ENCODE measurements at places on chromosomes 4 and X. TPM values are rescaled to one million over a fixed set of nuclear protein-coding genes. Genes with fewer than 3 reads are reported as not detected.

- DNase-seq = no peak
Measured at GRCh38 chrX:154307202-154307601, 11.6 kb downstream of the TKTL1 start.

DNA sequence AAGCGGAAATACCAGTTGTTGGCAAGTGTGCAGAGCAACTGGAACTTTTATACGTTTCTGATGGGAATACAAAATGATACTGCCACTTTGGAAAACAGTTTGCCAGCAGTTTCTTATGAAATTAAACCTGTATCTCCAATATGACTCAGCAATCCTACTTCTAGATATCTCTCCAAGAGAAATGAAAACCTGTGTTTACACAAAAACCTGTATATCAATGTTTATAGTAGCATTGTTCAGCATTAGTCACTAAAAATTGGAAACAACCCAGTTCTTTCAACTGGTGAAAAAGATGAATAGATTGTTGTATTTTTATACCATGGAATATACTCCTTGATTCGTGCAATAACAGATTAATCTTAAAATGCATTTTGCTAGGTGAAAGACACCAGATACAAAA lies 26.8 kb downstream of the ATP7A start:
- DNase-seq = no peak

DNA sequence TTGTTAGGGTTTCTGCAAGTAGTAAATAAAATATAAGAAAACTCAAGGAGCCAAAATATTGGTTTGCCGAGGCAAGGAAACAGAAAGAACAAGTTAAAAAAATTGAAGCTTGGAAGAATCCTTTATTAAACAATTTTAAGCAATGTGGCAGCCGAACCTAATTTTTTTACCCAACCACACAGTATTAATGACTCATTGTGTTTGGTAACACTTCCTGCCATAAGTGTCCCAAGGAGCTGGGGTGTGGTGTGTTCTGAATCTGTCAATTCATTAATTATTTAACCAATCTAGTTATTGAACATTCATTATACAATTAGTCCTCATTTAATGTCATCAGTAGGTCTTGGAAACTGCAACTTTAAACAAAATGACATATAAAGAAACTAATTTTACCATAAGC lies 19.3 kb upstream of the CPE start:
- DNase-seq = no peak

DNA sequence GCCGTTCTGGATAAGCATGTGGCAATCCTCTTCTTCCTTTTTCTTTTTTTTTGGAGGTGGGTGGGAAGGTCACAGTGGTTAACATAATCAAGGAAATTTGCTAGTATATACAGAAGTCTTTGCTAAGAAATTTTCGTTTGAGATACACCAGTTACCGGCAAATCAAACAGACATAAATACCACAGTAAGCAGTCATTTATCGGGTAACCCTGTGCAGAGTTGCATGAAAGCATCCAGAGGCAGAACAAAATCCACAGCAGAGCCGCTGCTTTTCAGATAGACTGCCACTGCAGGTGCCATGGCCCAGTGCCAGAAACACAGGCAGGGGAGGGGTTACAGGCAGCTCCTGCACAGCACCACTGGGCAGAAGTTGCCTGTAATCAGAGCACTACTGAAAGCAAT lies 179.1 kb upstream of the MAB21L2 start:
- DNase-seq = no peak

DNA sequence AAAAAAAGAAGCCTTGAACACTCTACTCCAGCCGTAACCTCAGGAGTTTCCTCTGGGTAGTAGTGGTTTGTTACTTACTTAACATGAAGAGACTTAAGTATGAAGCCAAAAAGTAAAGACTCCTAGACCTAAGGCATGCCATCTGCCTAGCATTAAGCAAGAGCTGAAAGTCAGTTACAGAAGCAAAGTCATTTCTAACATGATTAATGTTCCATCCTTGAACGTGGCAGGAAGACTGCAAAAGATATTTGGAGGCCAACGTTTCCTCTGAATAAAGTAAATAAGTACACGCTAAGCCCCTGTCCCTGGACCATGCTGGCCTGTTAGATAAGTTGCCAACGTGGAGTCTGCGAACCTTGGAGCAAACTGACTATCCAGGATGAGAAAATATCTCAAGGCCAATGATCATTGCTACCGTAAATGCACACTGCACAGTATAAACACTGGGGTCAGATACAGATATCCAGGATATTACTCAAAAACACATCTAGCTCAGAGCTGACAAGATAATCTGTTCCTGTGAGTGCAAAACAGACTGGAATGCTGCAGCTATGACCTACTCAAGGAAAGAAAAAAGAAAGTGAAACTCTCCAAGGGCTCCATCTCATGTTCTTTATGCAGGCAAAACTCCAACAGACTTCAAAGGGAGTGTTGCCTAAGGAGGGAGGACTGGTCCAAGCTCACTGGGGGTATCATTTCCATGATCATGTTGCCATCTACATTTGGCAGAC lies 255.8 kb downstream of the COL25A1 start:
- no peak for DNase-seq

- DNase-seq = no peak
Measured at GRCh38 chrX:50778272-50778671, 35.7 kb downstream of the SHROOM4 start.

DNA sequence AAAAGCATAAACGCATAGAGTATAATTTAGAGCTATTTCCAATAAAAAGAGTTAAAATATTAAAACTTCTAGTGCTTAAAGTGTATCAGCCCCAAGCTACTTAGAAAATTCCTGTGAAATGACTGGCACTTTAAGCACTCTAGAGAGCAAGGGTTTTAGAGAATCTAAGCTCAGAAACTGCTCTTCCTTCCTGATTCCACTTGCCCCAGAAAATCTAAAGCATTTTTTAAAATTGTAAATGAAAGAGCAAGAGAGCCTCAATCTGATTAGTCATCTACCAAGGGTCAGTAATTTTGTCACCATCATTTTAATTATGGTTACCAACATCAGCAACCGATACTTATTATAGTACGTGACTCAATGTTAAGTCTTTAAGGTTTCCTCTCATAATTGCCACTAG lies 25.0 kb downstream of the CTPS2 start:
- no peak for DNase-seq

GRCh38 chrX:120752431-120753082 lies 122.7 kb upstream of the C1GALT1C1 start:
- DNase-seq = no peak

- DNase-seq = no peak
Measured at GRCh38 chrX:574830-575229, 55.8 kb upstream of the SHOX start.

DNA sequence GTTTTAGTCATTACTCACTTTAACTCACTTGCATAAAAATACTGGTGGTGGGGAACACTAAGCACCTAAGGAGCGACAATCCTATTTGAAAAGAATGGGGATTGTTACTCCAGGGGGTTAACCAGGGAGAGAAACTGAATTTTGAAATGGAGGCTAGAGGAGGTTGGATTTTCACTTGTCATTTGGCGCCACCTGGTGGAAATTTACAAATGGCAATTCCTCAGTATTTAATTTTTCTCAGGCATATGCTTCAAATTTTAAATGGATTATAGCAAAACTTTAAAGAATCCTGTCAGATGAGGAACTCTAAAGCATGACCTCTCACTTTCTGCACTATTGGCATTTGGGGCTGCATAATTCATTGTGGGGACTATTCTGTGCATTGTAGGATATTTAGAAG lies 2.7 kb upstream of the GEMIN8 start:
- DNase-seq = no peak

Gene PARM1
- total RNA-seq = not detected

Gene AKAP17A
- 63.5 TPM for total RNA-seq

All from MG63 (cell line).